Stimulated activated CD8-positive, alpha-beta memory T cell treated with anti-CD3 and anti-CD28 coated beads, Interleukin-4, amount 100 ng/mL, for 24 hours (primary cell): ENCODE measurements at places on chromosomes 5 and 9.

DNA sequence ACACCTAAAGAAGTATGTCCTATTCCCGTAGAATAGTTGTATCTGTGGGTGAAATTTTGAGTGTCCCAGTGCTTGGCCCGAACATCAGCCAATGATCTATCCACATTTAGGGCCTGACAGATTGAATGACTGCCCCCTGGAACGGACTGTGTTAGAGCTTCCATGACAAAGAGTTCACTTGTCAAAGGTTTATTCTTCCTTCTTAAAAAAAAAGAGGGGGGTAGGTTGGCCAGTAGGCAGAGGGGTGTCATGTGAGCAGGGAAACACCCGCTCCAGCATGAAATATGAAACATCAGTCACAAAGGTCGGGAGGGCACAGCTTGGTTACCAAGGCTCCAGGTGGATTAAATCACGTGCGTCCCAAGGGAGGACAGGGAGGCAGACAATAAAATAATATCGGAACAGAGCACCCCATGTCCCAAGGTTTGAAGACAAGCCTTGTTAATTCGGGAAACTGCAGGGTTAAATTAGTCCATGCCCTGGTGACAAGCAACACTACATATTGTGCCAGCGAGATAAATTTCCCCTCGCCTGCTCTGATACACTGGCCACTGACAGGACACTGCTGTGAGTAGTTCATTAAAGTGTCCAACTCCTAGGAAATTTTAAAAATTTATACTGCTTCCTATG, 401.2 kb downstream of the IRX1 start:
- no peak for DNase-seq

DNA sequence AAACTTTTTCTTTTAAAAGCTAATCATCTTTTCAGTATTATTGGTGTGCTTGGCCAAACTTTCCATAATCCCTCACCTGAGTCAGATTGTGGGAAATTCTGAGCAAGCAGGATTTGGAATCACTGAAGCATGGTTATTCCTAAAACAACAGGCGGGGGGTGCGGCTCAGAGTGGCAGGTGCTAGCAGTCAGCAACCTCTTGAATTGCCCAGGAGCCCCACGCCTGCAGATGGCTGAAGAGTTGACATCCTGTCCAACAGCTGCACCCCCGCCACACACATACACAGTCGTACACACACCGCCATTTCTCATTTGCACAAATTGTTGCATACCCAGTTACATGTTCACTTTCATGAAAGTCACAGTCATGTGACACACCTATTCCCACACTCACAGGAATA, 96.6 kb downstream of the LHX2 start:
- no peak for DNase-seq

- no peak for DNase-seq
Observed at GRCh38 chr5:760363-761058, 24.0 kb downstream of the ZDHHC11B start.

DNA sequence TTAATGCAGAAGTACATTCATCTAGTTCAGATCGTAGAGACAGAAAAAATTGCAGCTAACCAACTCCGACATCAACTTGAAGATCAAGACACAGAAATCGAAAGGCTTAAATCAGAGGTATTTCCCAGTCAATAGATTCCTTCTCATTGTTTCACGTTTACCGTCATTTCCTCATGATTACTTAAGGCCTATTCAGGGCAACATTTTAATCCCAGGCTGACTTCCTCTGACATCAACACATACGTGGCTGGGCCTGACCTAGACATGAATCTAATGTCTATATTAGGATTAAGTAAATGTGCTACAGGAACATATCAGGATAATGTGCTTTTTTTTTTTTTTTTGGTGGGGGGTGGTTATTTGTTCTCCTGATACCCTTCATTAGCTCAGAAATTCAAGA, 107.9 kb downstream of the RASGRF2 start:
- DNase-seq, result no peak

DNA sequence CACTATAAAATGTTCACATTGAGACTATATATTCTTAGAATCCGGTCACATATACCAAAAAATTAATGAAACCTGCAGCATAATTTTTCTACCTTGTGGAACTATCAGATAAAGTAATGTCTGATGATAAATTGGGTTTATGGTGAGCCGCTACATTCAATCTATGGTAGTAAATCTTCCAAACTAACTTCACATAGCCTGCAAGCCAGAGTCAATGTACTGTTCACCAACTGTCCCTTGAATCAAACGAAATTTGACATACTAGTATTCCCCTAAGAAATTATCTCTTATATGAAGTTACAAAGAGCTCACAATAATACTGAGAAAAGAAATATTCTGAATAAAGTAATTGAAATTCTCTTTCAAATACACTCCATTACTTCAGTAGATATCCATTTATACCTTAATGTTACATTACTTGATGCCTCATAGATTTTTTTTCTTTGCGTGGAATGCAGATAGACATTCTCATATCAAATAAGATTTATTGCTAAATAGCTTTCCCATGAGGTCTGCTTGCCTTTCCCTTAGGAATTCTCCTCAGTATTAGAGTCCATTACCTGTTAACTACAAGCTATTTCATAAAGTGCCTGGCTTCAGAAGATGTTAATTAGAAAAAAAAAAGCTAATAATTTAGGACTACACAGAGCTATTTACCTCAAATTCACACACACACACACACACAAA, 169.5 kb downstream of the PTPRD start:
- no peak for DNase-seq

DNA sequence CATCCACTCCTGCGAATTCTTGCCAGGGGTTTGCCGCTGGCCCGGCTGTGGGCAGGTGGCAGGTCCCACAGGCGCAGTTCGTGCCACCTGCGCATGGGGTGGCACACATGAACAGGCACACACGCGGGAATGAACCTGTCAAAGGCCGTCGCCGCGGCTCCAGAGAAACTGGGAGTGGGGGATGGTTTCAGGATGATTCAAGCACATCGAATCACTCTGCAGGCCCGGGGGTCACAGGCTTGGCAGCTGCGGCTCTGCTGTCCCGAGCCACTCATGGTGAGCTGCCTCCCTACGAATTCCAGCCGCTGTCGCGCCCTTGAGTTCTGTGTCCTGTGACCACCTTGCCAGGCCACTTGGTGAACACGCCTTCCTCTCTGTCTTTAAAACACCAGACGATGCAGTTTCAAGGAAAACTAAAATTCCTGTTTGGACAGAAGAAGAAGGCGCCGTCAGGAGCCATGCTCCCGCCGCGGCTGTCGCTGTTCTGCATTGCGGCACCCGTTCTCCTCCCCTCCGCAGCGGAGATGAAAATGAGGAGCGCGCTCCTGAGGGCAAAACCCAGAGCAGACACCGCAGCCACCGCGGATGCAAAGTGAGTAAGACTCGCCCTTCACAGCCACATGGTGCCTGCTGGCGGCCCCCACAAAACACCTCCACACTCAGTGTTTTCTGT, 15.4 kb upstream of the EXOC3 start:
- DNase-seq, result no peak

- DNase-seq, result no peak
Observed at GRCh38 chr5:138725153-138725817, 27.9 kb upstream of the CTNNA1 start.

DNA sequence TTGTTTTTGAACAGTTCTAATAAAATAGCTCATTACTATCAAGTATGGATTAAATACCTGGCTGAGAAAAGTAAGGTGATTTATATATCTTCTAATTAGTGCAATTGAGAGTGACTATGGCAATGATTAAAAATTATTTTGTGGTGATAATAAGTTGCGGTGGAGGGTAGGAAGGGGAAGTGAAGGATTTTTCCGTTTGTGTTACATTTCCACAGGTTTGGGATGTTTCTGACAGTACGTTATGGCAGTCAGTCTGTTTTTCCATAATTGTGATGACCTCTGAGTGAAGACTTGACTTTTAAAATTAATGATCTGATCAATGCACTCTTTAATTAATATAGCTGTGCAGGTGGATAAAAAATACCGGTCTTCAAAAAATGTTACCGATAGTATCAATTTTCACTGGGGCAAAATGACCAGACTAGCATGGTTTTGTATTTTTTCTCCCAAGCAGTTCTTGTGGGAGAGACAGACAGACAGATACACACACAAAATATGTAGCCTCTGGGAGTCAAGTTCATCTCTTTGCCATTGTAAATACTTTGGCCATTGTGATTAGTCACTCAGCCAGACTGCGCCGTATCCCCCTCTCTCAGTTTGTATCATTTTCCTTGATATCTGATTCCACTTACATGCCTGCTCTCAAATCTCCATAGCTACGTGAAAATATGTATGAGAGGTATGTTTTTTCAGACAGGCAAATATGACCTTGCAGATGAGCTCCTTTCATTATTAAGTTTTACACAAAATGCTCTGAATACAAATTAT, 60.2 kb downstream of the ARHGAP26 start:
- DNase-seq, result no peak

GRCh38 chr9:132881826-132882225, 3.1 kb downstream of the SPACA9 start:
- no peak for DNase-seq

DNA sequence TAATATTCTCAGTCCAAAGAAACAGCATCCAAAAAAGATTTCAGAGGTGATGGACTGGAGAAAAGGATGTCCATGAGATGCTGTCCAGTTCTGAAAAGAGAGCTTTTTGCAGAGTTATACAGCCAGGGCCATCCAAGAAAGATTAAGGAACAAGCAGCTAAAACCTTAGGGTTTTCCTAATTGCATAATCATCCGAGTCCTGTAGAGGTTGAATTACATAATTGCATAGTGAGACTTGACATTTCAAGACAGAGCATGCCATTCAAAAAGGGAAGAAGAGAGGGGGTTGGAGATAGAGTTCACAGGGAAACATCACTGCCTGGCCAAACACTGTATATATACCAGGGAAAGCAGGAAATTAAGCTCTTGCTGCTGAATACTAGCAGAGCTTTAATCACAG, 1729.2 kb upstream of the WWC1 start:
- no peak for DNase-seq

DNA sequence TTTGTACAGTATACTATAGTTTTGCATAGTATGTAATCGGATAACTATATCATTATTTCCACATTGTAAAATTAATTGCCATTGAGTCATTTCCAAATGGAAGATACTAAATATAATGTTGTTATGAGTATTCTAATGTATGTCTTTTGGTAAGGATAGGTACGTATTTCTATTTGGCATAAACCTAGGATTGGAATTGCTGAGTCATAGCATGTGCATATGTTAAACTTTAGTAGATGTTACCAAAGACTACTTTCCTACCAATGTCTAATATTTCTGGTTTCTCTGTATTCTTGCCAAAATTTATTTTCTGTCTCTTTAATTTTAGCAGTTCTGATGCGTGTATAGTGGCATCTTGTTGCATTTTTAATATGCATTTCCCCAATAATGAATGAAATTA, 825.1 kb upstream of the ARRDC3 start:
- DNase-seq, result no peak

DNA sequence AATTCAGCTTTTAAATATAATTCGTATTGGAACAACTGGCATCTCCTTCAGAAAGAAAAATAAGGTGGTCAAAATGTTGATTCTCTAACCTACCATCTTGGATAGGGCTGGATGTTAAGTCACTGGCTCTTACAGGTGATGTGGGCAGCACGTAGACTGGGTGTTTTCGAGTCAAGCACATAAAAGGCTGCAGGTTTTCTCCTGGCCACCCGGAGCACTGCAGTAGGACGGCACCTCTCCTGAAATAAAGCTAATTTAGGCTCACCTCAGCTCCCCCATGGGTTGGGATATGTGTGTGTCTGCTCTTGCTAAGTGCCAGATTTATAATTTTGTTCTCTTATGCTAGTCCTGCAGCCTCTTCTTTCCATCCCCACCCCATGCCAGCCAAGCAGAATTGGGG, 80.3 kb downstream of the IQGAP2 start:
- no peak for DNase-seq
